ENCODE measurements at places on chromosomes 11 and 22.

- peak; percentile 96 for DNase-seq
Observed at GRCh38 chr11:32583459-32584271, at the start of gene EIF3M. EIF3M (plus strand) TSS chr11:32583831; CDS start chr11:32583888, 57 bp downstream.

GRCh38 chr11:131327421-131327820, 43.0 kb upstream of the NTM start:
- DNase-seq = no peak

GRCh38 chr22:34973016-34973415, 92.9 kb upstream of the ISX start:
- no peak for DNase-seq

- no peak for DNase-seq
Observed at GRCh38 chr11:72406540-72407527, 27.5 kb downstream of the CLPB start.
